IPS-NIHi11 (cell line): ENCODE measurements at places on chromosomes 6 and 20.

DNA sequence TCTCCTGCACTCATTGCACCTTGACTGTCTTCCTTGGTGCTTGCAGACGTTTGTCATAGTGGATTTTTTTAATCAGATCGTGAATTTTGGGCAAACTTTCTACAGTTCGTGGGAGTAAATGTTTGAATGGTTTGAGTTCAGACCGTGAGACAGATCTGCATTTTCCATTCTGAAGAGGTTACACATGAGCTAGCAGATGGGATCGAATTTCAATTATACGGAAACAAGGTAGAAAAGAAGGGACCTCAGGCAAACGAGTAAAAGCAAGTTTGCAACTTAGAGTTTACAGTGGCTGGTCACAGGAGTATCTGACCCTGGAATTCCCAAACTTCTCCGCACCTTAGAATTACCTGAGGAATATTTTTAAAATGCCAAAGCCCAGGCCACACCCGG is 17.2 kb upstream of the NCR2 start:
- DNase-seq, result no peak

DNA sequence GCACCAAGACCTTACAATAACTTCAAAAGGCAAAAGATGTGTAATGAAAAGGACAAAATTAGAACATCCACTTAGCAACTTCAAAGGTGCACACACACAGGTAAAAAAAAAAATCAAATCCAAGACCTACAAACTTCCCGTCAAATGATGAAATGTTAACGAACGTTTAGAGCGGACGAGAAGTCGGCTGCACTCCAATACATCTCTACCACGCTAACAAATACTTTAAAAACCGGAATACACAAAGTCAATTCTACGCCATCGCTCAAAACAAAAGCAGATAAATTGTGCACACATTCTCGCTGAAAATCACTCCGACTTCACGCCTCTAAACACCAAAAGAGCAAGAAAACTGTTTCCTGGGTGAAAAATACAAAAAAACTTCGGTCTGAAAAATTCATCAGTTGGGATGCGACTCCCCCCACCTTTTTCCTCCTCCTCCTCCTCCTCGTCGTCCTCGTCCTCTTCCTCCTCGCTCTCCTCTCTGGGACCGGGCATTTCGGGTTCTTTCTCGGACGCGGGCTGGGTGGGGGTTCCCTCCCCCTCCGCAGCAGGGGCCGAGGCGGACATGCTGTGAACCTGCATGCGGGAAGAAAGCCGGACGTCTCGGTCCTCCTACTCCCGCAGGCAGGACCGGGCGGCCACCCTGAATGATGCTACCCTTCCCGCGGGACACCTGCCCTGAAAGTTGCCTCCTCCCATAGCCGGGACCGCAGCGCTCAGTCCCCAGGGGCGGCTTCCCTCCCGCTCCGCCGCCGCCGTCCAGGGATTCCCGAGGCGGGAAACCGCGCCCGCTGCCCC is 712 bp downstream of the DEK start:
- DNase-seq, result no peak

DNA sequence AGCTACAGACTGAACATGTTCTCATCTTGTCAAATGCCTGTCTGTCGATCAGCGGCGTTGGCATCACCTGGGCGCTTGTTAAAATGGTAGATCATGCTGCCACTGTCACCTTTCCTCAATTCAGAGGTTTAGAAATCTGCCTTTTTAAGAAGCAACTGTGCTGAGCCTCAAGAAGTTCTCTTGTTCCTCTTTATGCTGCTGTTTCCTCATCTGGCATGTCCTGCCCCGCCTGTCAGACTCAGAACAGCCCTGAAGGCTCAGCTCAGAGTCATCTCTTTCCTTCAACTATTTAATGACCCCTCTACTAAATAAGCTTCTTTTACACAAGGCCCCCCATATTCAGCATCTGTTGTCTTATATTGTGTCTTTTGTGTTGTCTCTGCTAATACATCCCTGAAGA is 368.2 kb downstream of the EPM2A start:
- no peak for DNase-seq

- DNase-seq, result no peak
Measured at GRCh38 chr6:28159029-28159607, 17.4 kb downstream of the ZKSCAN8 start.

- peak; percentile 68 for DNase-seq
Measured at GRCh38 chr6:143513410-143513809, 1.9 kb upstream of the FUCA2 start.

DNA sequence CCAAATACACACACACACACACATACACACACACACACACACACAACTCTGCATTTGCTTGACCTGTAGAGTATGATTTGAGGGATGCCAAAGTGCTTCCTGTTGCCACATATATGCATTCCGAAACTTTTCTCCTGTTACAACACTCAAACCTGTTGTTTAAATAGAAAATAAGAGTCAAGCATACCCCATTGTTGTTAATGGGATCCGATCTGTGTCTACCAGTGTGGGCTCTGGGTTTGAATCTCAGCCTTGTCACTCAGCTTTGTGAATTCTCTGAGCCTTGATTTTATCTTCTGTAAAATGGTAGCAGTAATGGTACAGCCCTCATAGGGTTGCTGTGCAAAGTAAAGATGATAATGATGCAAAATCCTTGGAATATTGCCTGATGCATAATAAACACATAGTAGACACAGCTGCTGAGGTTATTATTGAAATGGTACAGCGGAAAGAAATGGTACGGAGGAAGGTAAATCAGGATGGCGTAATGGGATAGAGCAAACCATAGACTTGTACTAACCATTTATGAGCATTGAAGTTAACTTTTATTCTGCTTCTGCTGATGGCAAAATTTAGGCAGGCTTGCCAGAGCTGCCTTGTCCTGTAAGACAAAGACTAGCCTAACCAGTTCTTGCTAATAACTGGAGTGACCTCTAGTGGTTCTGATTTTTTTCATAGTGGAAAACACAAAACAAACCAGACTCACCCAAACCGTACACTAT is 113.5 kb upstream of the PHACTR1 start:
- DNase-seq, result peak; percentile 35

DNA sequence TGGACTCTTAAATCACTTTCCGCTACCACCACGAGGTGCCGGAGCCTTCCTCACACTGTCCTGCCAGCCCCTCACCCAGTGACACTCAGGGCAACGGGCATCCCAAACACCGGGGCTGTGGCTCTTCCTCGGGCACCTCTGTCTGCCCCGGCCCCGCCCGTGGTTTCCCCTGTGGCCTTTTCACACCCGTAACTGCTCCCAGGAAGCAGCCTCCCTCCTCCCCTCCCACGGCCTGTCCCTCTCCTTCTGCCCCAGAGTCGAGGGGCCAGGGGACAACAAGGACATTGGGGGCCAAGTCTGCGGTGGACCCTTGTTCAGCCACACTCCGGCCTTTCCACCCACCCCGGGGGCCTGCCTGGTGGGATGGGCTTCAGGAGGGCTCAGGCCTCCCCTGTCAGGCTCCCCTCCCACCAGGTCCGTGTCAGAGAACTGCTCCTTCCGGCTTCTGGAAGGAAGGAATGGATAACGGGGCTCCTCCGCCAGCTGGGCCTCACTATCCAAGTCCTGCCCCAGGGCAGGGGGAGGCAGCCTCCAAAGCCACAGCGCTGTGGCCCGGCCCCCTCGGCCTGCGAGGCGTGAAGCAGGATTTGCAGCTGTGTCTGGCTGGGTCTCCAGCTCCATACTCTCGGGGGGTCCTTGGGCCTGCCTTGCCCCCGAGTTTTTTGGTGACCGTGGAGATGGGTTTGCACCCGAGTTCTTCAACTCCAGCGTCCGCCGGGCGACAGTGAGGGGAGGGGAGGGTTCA is 54.7 kb upstream of the CHRNA4 start:
- DNase-seq, result no peak

GRCh38 chr6:148678682-148679081 is 68.1 kb upstream of the UST start:
- no peak for DNase-seq

- DNase-seq, result no peak
Measured at GRCh38 chr6:40349123-40349900, 237.9 kb downstream of the LRFN2 start.

GRCh38 chr6:151576633-151577032 is 82.8 kb downstream of the CCDC170 start:
- DNase-seq, result no peak

DNA sequence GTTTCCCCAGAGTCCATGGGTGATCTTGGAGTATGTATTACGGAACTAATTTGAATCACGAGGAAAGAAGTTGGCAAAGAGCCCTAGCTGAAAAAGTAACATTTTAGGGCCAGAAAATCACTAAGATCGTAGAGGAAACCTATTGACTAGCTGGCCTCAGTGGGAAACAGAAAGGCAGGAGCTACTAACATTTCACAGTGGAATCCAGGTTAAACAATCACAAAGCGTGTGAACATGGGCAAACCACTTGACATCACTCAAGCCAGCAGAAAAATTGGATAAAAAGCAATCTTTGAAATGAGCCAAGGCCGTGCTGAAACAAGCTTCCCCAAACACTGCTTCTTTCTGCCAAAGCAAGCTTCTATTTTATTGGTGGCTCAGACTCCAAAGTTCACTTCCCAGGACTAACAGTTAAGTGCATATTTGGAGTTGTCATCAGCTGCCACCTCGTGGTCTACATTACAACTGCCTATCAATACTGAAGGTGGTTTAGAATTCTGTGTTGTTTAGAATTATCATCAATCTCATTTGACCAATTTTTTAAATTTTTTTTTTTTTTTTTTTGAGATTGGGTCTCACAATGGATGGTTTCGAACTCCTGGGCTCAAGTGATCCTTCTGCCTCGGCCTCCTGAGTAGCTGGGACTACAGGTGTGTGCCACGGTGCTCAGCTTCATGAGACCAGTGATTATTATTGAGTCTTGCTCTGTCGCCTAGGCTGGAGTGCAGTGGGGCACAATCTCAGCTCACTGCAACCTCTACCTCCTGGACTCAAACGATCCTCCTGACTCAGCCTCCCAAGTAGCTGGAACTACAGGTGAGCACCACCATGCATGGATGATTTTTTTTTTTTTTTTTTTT is 10.6 kb downstream of the RPS10 start:
- DNase-seq, result no peak

DNA sequence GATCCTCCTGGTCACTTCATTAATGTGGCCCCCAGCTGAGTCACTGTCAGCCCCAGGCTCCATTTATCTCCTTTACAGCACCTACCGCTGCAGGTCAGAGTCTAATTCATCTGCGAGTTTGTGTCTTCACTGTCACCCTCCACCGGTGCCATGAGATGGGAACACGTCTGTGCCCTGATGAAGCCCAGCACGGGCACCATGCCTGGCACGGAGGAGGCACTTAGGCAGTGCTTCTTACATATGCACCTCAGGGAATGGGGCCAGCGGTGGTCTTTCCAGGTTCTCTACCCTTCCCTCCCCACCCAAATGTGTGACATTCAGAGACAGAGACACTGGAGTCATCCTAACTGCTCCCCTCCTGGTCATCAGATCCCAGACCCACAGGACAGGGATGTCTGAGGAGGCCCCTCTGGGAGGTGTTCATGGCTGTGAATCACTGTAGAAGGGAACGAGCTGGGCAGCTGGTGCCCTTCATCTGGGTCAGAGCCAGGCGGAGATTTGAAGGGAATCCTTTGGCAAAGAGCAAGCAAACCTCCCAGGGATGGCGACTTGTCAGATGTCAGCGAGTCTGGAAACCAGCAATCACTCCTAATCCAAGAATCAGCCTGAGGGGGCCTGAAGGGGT is 364.6 kb downstream of the PREX1 start:
- no peak for DNase-seq

DNA sequence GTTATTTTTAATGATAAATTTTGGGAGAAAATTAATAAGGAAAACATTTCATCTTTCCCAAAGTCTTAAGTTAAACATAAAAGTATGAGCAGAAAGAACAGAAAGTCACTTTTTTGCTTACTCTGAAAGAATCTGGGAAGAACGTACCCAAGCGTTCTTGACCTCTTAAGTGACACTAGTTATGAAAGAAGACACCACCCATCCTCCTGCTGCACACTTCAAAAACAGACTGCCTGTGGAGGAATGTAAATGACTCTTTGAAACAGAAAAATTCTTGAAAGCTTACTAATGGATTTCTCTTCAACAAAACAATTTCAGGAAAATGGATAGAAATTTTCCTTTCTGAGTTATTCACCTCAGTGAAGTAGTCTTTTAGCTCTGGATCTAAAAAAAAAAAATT is 227.7 kb downstream of the MEI4 start:
- DNase-seq, result no peak

GRCh38 chr20:18628330-18628920 is 40.6 kb downstream of the DTD1 start:
- DNase-seq, result peak; percentile 70

DNA sequence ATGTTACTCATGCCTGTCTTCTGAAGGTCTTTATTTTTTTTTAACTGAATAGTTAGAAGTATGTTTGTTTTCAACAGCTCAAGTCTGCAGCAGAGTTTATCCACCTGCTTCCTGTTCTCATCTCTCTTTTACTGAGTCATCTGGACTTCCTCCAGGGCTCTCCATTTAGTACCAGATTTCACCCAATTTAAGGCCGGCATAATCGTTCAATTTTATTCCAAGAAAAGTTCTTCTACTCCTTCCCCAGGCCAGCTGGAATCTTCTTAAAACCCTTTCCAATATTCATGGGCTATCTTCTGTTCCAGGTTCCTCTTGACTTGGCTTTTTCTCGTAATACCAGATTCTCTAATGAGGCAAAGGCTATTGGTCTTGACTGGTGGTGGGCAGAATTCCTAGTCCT is 79.0 kb upstream of the LAMA2 start:
- DNase-seq, result no peak

DNA sequence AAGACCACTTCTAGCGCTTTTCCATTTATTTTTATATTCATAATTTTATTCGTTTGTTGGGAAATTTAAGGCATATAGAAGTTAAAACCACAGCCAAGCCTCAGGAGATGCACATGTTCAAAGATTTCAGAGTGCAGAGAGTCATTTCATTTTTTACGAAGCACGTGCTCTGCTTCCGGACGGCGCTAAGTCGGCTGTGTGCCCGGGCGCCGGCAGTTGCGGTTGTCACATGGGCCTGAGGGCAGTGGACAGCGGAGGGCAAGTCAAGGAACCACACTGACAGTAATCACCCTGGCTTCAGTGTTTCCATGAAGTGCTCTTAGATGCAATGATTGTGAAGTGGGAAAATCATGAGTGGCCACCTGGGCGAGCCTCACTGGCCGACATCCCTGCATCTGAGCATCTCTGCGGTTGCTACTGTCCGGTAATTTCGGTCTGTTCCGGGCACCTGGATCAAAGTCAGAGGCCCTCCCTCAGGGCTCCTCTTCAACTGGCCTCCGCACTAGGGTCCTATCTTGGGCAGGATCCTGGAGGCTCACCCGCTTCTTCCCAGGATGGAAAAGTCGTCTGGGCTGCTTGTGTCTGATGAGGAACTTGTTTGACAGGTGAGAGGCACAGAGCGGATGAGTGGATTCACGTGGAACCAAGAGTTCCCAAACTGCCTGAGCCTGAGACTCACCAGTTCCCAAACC is 90.8 kb downstream of the DACT2 start:
- DNase-seq, result no peak

GRCh38 chr6:162962093-162962492 is 234.3 kb downstream of the PACRG start:
- no peak for DNase-seq
